ENCODE measurements at places on chromosomes 3 and 15.

GRCh38 chr15:40008061-40008765, 30.8 kb downstream of the SRP14 start:
- DNase-seq: no peak

GRCh38 chr3:15495461-15496340, 25.8 kb downstream of the COLQ start:
- no peak for DNase-seq

- no peak for DNase-seq
These were observed 6.1 kb upstream of the ZNF609 start for GRCh38 chr15:64454282-64454681.

GRCh38 chr15:64944961-64945360, 33.3 kb downstream of the ANKDD1A start:
- DNase-seq: no peak

GRCh38 chr3:47432673-47433072, 43.1 kb downstream of the SCAP start:
- no peak for DNase-seq

- DNase-seq: peak; percentile 82
These were observed at the start of gene CCDC9B for GRCh38 chr15:40340740-40341400. CCDC9B (minus strand) TSS chr15:40340939; CDS start chr15:40340819, 120 bp downstream.

DNA sequence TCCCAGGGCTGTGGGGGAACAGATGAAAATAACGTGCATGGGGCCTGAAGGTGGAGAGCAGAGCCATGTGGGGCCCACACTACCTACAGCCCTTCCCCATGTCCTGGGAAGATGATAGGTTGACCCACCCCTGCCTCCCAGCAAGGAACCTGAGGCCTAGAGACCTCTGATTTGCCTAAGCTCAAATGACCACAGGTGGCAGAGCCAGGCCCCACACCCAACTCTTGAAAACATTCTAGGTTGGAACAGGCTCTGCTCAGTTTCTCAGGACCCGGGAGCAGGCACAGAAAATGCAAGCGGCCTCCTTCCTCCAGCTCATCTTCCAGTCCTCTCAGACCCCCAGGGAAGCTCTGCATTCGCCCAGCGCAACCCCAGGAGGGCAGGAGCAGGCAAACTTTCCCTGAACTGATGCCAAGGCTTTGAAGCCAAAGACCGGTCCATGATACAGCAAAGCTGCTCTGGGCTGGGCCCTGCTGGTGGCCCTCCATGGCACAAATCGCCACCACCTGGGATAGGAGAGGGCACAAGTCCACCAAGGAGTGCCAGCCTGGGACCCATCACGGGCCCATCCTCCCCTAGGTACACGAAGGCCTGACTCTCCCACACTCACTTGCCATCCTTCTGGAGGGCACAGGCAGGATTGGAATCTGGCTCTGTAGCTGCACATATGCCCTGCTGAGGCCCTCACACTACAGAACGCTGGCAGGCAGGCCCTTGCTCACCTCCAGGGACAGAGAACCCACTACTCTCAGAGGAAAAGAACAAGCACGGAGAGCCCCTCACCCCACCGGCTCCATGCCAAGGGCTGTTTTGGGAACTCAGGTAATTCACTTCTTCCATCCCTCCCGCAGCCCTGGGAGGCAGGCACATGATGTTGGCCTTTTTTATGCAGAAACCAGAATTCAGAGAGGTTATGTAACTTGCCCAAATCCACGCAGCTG, 51.0 kb upstream of the FURIN start:
- DNase-seq: no peak

DNA sequence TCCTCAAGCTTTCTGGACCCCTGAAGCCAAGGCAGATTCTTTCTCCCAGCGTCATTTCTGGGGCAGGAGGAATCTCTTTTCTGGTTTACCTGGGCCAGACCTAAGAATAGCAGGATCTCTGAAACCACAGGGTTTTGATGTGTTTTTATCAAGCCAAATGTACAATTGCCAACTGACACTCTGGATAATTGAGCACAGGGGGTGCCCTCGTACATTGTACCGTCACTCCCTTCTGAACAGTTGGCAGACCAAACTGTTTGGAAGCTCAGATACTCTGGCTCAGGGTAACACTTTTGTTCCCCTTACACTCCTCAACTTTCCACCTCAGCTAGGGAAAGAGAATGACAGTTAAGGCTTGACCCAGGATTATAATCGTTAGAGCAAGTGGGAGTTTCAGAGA, 49.9 kb downstream of the ASTE1 start:
- DNase-seq: no peak

- DNase-seq: peak; percentile 77
These were observed 28.4 kb downstream of the CPN2 start for GRCh38 chr3:194322678-194323211.

GRCh38 chr3:112497897-112498548, 1.2 kb downstream of the BTLA start:
- no peak for DNase-seq

- no peak for DNase-seq
These were observed 23.6 kb upstream of the FMN1 start for GRCh38 chr15:33218071-33218491.

DNA sequence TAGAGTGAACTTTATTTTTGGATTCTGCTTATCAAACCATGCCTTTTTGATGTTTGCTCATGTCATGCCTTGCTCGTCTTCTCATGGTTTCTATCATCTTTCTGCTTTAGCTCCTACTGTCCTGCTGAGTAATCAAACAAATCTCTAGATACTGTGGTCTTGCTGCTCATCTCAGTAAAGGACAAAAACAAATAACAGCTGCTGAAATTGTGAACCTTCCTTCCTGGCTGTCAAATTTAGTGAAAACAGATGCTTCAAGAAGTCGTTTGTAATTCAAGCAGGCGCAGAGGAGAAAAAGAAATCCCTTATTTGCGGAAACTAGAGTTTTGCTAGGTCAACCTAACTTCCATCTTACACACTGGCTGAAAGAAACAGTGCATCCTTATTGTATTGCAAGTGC, 616.1 kb upstream of the ALCAM start:
- peak; percentile 47 for DNase-seq

GRCh38 chr15:58856086-58856485, 77.4 kb downstream of the SLTM start:
- peak; percentile 78 for DNase-seq

GRCh38 chr15:80669663-80670273, 25.3 kb upstream of the ABHD17C start:
- DNase-seq: peak; percentile 89

DNA sequence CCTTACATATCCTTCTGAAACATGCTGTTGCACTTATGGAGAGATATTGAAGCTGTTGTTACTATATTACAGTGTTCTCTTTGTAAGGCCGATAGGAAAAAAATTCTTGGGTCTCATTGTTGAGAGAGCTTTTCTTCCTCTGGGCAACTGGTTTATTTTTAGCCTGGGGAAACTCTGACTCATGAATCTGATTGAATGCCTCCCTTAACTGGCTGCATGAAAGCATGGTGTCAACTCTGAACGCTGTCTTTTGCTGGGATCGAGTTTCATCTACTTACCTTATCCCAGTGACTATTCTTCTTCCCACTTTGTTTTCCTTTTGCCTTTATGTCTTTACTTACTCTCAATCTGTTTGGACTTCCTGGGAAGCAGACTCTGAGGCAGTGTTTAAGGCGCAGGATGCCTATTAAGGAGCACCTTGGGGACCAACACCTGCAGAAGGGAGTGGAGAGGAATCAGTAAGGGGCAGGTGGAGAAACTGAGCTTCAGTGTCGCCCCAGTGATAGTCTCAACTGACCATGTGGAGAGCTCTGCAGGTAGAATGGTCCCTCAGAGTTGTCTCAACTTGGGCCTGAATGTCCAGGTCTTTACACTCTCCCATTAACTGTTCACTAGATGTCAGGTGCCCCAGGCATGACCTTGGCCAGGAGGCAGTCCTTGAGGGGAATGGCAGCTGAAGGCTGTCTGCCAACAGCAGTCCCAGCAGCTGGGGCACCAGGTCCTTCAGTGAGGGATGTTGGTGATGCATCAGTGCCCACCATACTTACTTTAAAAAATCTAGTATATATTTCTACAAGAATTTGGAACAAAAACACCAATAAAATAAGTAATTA, 88.9 kb upstream of the CCNL1 start:
- peak; percentile 88 for DNase-seq

- DNase-seq: peak; percentile 54
These were observed 3.7 kb downstream of the WNT5A start for GRCh38 chr3:55483196-55484095.

GRCh38 chr3:31086698-31087097, 192.2 kb upstream of the GADL1 start:
- DNase-seq: no peak

GRCh38 chr15:79582650-79583049, 150.5 kb downstream of the MINAR1 start:
- no peak for DNase-seq

- DNase-seq: peak; percentile 48
These were observed 114.8 kb upstream of the THBS1 start for GRCh38 chr15:39465843-39466749.

DNA sequence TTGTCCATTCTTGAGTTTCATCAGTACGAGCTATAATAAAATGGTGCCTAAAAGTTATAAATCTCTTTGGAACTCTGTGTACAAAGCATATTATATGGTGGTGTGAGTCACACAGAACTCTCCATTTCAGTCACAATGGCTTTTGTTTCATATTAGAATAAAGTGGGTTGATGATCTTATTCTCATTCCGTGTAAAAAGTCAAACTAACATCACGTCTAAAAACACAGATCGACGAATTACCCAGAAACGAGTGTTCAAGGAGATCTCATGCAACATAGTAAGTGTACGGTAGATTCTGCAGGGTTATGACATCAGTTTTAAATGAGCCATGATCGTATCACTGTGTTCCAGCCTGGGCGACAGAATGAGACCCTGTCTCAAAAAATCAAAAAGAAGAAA, 122.4 kb downstream of the FOXP1 start:
- no peak for DNase-seq

- peak; percentile 60 for DNase-seq
These were observed 16.5 kb downstream of the SEMA7A start for GRCh38 chr15:74417225-74417624.

- DNase-seq: peak; percentile 40
These were observed 447.8 kb downstream of the FHIT start for GRCh38 chr3:60803216-60804173.

DNA sequence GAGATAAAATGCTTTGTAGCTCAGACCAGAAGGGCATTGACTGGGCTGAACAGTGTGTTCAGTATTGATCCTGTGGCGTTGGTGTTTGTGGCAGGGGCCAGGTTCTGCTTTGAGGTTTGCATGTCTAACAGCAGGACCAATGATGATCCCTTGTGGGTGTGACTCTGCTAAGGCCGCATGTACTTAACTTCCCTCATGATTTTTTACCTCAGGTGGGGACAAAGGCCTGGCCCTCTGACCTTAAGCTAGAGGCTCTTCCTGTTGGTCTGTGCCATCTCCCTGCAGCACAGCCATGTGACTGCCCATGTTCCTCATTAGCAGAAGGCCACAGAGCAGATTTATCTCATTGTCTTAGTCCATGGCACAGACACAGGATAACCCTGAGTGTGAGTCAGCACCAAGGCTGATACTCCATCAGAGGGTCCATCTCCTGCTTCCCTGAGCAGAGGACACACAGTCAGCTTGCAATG, 34.3 kb upstream of the BSN start:
- no peak for DNase-seq

- no peak for DNase-seq
These were observed 996 bp downstream of the HCN4 start for GRCh38 chr15:73367624-73368300.

GRCh38 chr3:172530566-172530965, 7.3 kb upstream of the TNFSF10 start:
- DNase-seq: no peak

- no peak for DNase-seq
These were observed 38.7 kb upstream of the ZNF385D start for GRCh38 chr3:21789730-21790129.

GRCh38 chr3:101665851-101666250, 11.1 kb downstream of the ZBTB11 start:
- no peak for DNase-seq

DNA sequence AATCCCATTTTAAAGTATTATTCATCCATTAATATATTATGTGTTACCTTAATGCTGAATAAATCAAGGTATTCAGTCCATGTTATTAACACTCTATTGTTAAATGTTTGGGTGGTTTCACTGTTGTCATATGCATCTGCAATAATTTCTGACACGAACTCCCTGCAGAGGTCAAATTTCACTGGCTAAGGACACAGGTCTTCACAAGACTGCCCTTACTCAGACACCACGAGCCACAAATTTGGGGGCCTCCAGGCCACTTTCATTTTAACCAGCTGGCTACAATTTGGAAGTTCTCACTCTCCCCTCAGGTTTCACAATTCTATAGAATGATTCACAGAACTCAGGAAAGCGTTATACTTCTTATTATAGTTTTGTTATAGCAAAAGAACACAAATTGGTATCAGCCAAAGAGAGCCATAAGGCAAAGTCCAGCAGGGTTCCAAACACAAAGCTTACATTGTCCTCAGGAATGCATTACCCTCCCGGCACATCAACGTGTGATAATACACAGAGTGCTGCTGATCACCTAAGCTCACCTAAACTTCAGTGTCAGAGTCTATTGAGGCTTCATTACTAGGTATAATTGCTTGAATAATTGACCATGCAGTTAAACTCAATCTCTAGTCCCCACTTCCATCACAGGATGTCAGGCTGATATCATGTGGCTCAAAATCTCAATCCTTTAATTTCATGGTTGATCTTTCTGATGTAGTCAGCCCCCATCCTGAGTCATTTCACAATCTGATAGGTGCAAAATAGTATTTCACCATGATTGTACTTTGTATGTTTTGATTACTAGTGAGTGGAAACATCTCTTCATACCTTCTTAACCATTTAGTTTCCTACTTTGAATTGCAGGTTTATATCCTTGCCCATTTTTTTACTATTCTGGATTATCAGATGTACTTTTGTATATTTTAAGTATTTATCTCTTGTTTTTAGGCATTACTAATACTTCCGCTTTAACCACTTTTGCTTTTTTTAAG, 441.4 kb upstream of the AGTR1 start:
- no peak for DNase-seq

DNA sequence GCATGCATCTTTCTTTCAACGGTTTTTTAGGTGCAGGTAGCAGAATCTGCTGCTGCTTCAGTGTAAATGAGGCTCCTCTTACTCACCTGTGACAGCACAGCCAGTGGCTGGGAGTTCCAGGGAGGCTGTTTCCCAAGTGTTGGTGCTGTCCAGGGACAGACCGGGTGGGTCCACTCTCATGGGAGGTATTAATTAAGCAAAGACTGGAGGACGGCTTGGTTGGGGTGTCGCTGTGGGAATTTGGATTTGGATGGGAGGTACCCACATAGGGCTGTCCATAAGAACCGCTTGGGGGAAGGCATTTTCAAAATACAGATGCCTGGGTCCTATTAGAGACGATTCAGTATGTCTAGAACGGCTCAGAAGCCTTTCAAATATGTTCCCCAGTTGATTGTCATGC, 42.9 kb downstream of the SV2B start:
- no peak for DNase-seq

Measured in fibroblast of skin of abdomen (primary cell).